ENCODE measurements at places on chromosomes 5 and 9.

- DNase-seq, result no peak
Observed at GRCh38 chr9:89173072-89173471, 5.5 kb downstream of the SHC3 start.

DNA sequence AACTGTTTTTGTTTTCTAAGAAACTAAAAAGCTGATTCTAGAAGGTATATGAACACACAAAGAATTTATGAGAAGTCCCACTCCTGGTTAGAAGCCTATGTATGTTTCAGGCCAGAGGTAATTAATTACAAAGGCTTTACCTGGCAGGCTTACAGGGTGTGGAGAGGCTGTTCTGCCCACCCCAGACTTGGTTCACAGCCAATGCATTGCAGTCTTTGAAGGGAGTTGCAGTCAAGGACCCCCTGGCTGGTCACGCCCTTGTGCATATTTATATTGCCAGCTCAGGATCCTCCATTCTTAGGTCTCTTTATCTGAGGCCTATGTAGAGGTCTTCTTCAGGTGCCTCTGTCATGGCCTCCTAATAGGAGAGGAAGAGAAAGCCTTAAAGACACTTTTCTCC, 13.6 kb upstream of the PRSS3 start:
- no peak for DNase-seq

- no peak for DNase-seq
Observed at GRCh38 chr9:78788101-78788500, 491.2 kb downstream of the PSAT1 start.

DNA sequence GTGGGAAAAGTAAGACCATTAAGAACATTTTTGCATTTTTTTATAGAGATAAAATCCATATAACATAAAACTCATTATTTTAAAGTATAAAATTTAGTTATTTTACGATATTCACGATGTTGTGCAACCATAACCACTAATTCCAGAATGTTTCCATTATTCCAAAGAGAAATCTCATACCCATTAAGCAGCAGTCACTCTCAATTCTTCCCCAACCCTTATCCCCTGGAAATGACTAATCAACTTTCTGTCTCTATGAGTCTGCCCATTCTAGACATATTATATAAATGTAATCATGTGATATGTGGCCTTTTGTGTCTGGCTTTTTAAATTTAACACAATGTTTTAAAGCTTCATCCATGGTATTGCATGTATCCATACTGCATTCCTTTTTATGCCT, 115.6 kb upstream of the ADAMTSL1 start:
- no peak for DNase-seq

GRCh38 chr9:113465599-113466140, 2.1 kb downstream of the RGS3 start:
- no peak for DNase-seq

GRCh38 chr9:70259512-70259802, 679 bp downstream of the SMC5 start:
- DNase-seq, result no peak

GRCh38 chr5:40653221-40654022, 26.3 kb upstream of the PTGER4 start:
- no peak for DNase-seq

DNA sequence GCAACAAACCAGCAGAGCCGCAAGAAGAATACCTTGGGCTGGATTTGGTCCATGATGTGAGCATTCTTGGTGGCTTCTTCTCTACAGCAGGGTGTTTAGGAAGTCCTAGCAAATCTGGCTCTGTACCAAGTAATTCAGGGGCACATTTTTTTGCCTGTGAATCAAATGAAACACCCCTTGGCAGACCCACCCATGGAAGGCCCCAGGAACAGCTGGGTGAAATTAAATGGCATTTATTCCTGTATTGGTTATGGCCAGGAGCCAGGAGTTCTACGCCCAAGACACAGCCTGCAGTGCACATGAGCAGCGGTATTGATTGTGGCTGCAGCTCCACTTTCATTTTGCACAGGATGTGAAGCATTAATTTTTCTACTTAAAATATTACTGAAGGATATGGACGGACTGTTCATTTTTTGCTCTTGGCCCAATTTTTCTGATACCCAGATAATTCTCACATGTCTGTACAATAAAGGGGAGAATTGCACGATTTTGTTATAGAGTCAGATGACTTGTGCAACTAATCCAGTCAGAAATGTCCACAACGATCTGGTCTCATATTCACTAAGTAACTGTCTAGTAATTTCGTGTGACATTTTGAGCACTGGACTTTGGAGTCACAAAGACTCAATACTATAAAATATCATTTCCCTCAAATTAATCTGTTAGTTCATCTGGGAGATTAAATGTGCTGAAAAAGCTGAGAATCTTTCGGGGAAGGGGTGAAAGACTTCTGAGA, 120.7 kb upstream of the APC start:
- DNase-seq, result no peak

GRCh38 chr5:176371621-176372539, 6.6 kb downstream of the ARL10 start:
- DNase-seq, result no peak

- DNase-seq, result no peak
Observed at GRCh38 chr5:134127988-134128647, 13.6 kb downstream of the TCF7 start.

GRCh38 chr5:134592141-134592746, 40.4 kb downstream of the SAR1B start:
- no peak for DNase-seq

DNA sequence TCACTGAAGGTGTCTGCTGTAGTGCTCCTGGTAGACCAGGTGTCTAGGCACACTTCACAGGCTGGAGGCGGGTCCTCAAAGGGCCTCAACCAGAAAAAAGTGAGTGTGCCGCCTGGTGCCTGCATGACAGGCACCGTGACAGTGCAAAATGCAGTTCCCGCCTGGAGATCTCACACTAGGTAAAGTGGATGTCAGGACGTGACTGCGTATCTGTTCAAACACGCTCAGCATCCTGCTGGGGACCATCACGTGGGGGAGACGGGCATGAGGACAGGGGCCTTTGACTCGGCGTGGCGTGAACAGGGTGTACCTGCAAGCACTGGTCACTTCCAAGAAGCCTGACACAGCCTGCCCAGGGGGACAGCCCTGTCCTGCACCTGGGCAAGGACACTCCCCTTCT, 32.3 kb upstream of the NTNG2 start:
- no peak for DNase-seq

- no peak for DNase-seq
Observed at GRCh38 chr9:75161116-75161857, 73.0 kb downstream of the OSTF1 start.

- DNase-seq, result no peak
Observed at GRCh38 chr5:87121304-87122150, 146.2 kb upstream of the RASA1 start.

DNA sequence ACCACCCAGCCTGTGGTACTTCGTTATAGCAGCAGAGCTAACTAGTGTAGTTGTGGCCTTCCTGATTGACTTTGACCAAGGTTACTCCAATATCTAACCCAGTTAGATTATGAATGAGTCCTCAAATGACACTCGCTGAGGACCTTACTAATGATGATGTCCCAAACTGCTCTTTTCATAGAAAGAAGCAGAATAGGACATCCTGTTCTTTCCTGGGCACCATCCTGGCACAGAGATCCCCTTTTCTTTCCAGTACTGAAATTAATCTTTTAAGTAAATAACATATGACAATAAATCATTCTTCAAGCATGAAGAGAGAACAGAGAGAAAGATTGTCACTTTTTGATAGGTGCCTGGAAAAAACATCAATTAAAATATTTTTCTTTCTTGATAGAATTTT, 26.7 kb upstream of the SPINK14 start:
- DNase-seq, result no peak

DNA sequence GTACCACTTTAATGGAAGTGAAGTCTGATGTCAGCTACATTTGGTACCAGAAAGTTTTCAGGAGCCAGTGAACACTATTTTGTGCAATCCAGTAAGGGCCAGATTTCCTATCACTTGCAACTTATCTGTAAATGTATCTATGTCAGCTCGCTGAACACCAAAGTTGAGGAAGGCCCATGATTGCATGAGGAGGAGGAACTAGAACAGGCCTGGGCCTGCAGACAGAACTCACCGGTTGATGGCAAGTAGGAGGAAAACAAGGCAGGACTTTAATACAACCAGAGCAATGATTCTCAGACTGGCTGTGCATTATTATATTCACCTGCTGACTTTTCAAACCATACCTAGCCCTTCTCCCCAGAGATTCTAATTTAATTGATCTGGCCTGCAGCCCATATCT, 540.2 kb downstream of the CETN3 start:
- no peak for DNase-seq

GRCh38 chr9:97382099-97382718, 29.7 kb upstream of the TDRD7 start:
- no peak for DNase-seq

GRCh38 chr5:37936091-37936490, 96.2 kb upstream of the GDNF start:
- DNase-seq, result no peak

DNA sequence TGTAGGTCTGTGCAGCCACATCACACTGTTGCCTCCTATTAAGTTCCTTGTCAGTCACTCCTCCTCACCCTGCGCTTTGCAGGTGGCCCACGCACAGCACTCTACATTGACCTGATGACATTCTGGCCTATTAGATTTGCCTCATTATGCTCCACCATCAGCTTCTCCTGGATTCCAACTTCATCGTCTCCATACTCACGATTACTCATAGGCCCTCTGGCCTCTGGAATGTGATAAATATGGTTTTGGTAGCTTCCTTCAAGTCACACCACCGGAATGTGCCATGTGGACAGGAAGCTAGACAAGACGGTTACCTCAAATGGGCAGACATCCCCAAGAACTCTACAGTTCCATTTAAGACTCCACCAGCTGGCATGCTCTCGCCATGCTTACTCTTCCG, 158.0 kb upstream of the LHFPL2 start:
- DNase-seq, result no peak

GRCh38 chr5:159034083-159034824, 65.5 kb downstream of the EBF1 start:
- DNase-seq, result no peak

DNA sequence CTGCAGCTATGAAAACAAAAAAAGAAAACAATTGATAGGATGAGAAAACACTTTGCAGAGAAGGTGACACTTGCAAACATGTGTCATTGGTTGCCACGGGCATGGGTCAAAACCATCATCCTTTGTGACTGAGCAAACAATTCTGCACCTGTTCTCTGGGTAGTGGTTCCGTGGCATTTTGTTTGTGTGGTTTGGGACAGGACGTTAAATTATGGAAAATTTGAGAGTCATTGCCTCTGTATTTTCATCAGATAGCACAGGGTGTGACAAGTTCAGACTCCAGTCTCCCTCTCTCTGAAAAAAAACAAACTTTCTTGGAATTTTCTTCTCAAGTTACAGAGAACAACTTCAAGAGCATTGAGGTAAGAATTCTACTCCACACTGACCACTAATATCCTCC, 113.4 kb upstream of the HMHB1 start:
- no peak for DNase-seq

DNA sequence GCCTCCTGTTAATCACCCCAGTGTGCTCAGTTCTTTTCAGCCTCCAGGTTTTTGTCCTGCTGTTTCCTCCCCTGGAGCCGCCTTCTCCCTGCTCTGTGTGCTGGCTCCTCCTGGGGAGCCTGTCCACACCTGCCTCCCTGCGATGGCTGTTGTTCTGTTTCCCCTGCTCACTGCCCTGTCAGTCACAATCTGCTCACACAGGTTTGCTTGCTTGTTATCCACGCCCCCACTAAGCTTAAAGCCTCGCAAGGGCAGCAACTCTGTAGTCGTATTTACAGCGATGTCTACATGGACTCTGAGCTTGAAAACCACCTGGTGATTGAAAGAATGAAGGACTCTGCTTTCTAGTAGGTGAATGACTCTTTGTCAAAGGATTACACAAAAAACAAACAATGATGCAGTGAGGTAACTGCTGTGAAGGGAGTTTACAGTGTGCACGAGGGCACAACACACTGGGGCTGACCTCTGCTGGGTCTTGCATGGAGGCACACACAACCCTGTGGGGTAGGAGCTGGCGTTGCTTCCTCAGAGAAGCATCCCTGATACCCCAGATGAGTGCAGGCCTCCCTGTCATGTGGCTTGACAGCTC, 39.6 kb upstream of the TEX48 start:
- no peak for DNase-seq

- no peak for DNase-seq
Observed at GRCh38 chr9:87701931-87702421, 23.9 kb upstream of the CTSL start.

DNA sequence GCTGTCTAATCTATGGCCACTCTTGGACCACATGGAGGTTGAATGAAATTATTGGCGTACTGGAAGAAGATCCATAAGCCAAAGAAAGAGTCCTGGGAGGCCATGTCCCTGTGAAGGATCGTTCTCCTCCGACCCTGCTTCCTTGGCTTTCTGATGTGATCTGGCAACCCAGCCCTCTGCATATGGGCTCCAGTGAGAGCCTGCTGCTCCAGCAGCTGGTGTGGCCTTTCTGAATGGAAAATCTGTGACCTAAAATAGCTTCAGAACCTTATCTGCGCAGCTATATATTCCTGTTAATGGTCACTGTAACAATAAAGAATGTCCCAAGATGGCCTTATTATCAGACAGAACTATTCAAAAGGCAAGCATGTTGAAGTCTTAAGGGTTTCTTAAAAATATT, 40.2 kb upstream of the PHF2 start:
- no peak for DNase-seq

GRCh38 chr5:59187857-59188256, 605.0 kb downstream of the RAB3C start:
- DNase-seq, result no peak

DNA sequence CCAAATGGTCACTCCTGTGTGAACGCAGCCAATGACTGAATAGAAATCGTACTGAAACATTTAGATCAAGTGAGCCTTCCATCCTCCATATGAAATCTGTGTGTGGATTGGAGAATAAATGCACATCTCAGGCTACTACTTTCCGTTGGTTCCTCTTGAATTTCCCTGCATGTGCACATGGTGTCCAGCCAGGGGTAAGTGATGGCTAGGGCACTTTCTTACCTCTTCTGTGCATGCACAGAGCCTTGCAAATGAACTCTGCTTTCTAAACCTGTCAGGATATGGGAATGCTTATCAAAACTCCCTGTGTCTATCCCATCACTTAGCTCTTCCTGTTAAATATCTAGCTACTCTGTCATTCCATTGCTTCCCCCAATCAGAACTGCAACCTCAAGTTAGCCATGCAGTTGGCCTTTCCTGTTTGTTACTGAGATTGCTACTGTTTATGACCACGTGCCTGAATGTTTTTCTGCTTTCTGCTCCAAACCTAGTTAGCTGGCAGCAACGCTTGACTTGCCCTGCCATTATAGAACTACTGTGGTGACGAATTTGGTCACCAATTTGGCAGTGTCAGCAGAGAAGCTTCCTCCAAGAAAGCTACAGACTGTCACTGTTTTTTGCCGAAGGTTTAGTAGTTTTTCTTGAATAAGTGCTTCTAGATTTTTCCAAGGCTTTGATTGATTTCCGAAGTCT, 661.6 kb downstream of the LRRC70 start:
- DNase-seq, result no peak

- no peak for DNase-seq
Observed at GRCh38 chr5:107155707-107156106, 515.0 kb downstream of the EFNA5 start.

GRCh38 chr9:96758845-96759673, 18.8 kb downstream of the ZNF510 start:
- DNase-seq, result no peak
